ENCODE measurements at places on chromosomes 2 and 18. TPM values are rescaled to one million over a fixed set of nuclear protein-coding genes. Genes with fewer than 3 reads are reported as not detected.
A peak's percentile ranks its signal among the peaks of the same experiment; 100 is the strongest.

DNA sequence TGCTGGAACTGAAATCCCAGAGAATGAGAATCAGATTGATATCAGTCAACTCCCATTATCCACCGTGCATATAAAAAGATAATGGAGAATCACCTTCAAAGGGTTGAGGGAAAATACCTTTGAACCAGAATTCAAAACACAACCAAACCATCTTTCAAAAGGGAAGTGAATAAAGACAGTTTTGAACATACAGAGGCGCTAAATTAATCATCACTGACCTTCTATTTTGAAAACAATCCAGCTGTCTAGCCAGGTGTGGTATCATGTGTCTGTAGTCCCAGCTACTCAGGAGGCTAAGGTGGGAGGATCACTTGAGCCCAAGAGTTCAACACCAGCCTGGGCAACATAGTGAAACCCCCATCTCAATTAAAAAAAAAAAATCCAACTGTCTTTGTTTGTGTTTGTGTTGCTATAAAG is 63.6 kb downstream of the TRABD2A start:
- DNase-seq: no peak

Gene RFX8
- not detected for total RNA-seq

Gene SLC25A12
- total RNA-seq: 10.1 TPM

- DNase-seq: no peak
Measured at GRCh38 chr2:205730701-205731582, 48.6 kb downstream of the NRP2 start.

DNA sequence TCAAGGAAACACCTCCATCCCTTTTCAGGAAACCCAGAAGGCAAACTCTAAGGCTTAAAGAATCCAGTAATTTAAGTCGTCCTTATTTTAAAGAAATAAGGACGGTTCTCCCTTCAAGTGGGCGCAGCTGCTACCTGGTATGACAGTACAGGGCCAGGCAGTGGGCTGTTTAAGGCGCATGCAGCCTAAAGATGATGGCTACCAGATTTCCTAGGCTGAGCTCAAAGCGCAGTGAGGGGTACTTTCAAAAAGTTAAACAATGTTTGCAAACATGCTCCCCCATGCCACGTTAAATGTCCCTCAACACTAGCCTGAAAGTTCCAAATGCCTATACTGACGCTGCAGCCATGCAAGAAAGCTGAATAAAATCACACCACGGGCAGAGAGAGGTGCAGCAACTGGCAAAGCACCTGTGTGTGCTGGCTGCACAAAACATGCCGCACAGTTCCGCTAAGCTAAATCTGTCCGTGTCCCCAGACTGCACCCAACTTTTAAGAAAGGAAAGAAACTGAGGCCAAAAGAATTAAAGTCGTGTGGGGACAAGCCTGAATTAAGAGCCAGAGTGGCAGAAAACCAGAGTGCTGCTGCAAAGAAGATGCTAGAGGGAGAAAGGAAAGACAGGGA is 583 bp downstream of the HIBCH start:
- peak; percentile 42 for DNase-seq

DNA sequence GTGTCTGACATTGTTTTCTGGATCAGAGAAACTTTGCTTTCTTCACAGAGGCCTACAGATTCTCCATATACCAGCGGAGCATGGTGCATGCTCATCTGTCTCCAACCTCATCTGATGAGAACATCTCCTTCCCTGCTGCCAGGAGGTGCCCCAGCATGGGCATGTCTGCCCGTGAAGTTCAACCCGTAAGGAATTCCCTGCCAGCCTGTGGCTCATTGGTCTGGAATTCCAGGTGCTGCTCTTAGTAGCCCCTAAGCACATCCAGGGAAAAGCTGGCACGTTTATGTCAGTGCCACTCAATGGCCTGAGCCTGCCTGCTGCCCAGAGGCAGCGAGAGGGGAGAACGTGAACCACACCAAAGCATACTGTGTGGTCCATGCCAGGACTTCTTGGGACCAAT is 1.7 kb upstream of the SP100 start:
- DNase-seq: no peak

Gene ROCK1
- 7.1 TPM for total RNA-seq

GRCh38 chr2:128535953-128536352 is 217.3 kb upstream of the HS6ST1 start:
- no peak for DNase-seq

Gene CABYR
- 0.36 TPM for total RNA-seq
